Dermis lymphatic vessel endothelial cell (primary cell): ENCODE measurements at places on chromosomes 4 and X. TPM values are rescaled to one million over a fixed set of nuclear protein-coding genes. Genes with fewer than 3 reads are reported as not detected.

Gene TMPRSS11F
- not detected in 2 replicates for total RNA-seq

Gene LNX1
- 6.7 and 13.5 TPM in 2 replicates for total RNA-seq

Gene EGFL6
- total RNA-seq: not detected in 2 replicates

Gene RHOXF1
- not detected in 2 replicates for total RNA-seq

Gene CFAP99
- total RNA-seq: not detected in 2 replicates

Gene SEPSECS
- total RNA-seq: 8.8 and 10.0 TPM in 2 replicates

Gene CLTRN
- total RNA-seq: under 0.01 and 0.17 TPM in 2 replicates

Gene GUCY1B1
- total RNA-seq: 11.5 and 15.5 TPM in 2 replicates

Gene SPANXN4
- not detected in 2 replicates for total RNA-seq

Gene LONRF3
- 37.7 and 56.0 TPM in 2 replicates for total RNA-seq
